Progenitor cell of endocrine pancreas (in vitro differentiated cells): ENCODE measurements at places on chromosomes 3 and 15. TPM values are rescaled to one million over a fixed set of nuclear protein-coding genes. Genes with fewer than 3 reads are reported as not detected.

HEXA gene
- 67.4 and 77.8 TPM in 2 replicates for total RNA-seq

ADPRH gene
- 3.4 and 3.7 TPM in 2 replicates for total RNA-seq

ACTC1 gene
- 3.5 and 5.3 TPM in 2 replicates for total RNA-seq

ALPK3 gene
- 122 TPM in 2 replicates for total RNA-seq

KIF15 gene
- total RNA-seq: 17.0 and 21.4 TPM in 2 replicates

SI gene
- total RNA-seq: 2.0 and 2.7 TPM in 2 replicates

AMOTL2 gene
- 93.2 and 94.4 TPM in 2 replicates for total RNA-seq

RAD51 gene
- total RNA-seq: 13.2 and 16.0 TPM in 2 replicates

CTDSPL gene
- 53.3 and 55.3 TPM in 2 replicates for total RNA-seq

ROPN1 gene
- total RNA-seq: not detected in 2 replicates

FMN1 gene
- total RNA-seq: 0.41 and 1.2 TPM in 2 replicates

CYP1A2 gene
- total RNA-seq: not detected in 2 replicates

SOX14 gene
- total RNA-seq: not detected in 2 replicates

ARNT2 gene
- 37.3 and 38.9 TPM in 2 replicates for total RNA-seq

RETNLB gene
- total RNA-seq: not detected in 2 replicates

LRRN1 gene
- 208 and 222 TPM in 2 replicates for total RNA-seq

PLA2G4E gene
- 0.09 TPM in 1 of 2 replicates, not detected in the other for total RNA-seq

GOLGA8S gene
- total RNA-seq: 0.81 and 0.84 TPM in 2 replicates

GOLGA6L7 gene
- total RNA-seq: not detected in 2 replicates

SLCO2A1 gene
- 27.9 and 28.9 TPM in 2 replicates for total RNA-seq

DPPA4 gene
- total RNA-seq: 47.5 and 55.4 TPM in 2 replicates

GP5 gene
- 0.18 and 0.24 TPM in 2 replicates for total RNA-seq

PCSK6 gene
- total RNA-seq: 1.8 and 3.6 TPM in 2 replicates

ABI3BP gene
- not detected in 2 replicates for total RNA-seq

CA12 gene
- total RNA-seq: 0.38 and 0.58 TPM in 2 replicates

ZNF774 gene
- total RNA-seq: 9.5 and 13.8 TPM in 2 replicates

SLC6A20 gene
- not detected in 2 replicates for total RNA-seq

FEM1B gene
- 45.9 and 50.5 TPM in 2 replicates for total RNA-seq

UQCC5 gene
- total RNA-seq: 14.2 and 18.9 TPM in 2 replicates

SH2D7 gene
- not detected in 2 replicates for total RNA-seq

REC114 gene
- total RNA-seq: not detected in 2 replicates

METTL6 gene
- 28.0 and 28.2 TPM in 2 replicates for total RNA-seq

SPTBN5 gene
- total RNA-seq: 6.6 and 7.9 TPM in 2 replicates

CPNE9 gene
- total RNA-seq: 0.47 and 0.69 TPM in 2 replicates

RBPMS2 gene
- 37.5 and 39.8 TPM in 2 replicates for total RNA-seq

A4GNT gene
- 3.1 and 3.4 TPM in 2 replicates for total RNA-seq

SYNPR gene
- 13.2 and 13.3 TPM in 2 replicates for total RNA-seq

STT3B gene
- 147 and 154 TPM in 2 replicates for total RNA-seq
